CD8-positive, alpha-beta T cell (primary cell): ENCODE measurements at places on chromosomes 5 and 9.

GRCh38 chr5:108251350-108251749, 130.5 kb downstream of the FBXL17 start:
- no peak for DNase-seq

DNA sequence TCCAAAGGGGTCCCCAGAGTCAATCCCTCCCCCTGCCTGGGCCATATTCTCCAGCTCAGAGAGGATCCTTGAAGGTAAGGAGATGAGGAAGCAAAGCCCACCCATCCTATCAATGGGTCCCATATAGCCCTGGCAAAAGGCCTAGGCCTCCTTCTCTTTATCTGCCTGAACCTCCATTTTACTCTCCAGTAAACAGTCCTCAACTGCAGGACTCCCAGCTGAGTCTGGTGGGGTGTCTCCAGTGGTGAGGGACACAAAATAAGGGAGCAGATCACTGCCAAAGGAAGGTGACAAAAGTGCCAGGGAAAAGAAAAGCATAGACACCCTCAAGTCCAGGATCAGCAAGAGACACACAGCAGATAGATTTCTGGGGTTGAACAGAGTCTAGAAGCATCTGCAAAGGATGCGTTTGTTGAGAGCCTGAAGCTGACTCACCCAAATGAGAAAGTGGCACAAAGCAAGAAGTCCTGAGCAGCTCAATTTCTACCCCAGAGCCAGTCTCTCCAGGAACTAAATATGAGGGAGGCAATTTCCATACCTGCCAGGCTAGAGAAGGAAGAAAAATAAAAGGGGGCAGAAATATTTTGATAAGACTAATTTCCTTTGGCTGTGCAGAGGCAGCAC, 2.7 kb upstream of the EBF1 start:
- no peak for DNase-seq

GRCh38 chr5:122362361-122362760, 50.3 kb downstream of the SNCAIP start:
- DNase-seq = no peak

DNA sequence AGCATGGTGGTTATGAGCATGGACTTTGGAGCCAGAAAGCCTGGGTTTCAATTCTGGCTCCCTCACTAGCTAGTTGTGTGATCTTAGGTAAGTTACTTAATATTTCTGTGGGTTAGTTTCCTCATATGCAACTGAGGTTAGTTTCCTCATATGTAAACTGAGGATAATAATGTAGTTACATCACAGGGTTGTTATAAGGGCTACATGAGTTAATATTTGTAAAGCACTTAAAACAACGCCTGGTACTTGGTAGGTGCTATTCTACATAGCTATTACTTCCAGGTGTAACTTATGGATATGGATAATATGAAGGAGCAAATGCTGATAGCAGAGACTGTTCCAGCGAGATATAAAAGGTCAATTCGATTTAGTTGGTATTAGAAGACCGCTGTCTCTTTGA, 69.4 kb upstream of the POU5F2 start:
- DNase-seq = no peak

GRCh38 chr5:127840809-127841208, 137.6 kb downstream of the CCDC192 start:
- DNase-seq = no peak

DNA sequence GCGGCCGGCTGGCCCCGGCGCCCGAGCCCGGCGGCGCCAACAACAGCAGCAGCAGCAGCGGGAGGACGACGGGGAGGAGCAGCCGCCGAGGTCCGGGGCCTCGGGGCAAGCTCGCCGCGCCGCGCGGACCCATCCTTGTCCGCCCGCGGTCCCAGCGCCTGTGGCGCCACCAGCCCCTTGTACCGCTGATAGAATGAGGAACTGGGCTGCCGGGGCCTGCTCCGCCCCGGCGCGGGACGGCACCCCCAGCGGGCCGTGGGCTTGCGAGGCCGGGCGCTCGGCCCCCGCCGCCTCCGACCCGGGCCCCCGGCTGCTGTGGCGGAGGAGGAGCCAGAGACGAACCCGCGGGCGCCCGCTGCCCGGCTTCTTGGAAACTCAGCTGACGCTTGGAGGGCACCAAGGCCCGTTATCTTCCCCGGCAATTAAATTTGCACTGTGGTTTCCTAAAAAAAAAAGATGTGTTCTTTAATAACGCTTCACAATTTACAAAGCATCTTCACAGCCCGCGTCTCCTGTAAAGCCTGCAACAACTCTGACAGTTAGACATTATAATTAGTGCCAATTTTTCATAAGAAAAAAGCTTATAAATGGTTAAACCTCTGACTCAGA, at the start of gene ARSB:
Gene ARSB, minus strand, starts transcription at position 195 of the 609 bp plus-strand sequence. Its CDS starts 62 bp downstream, at position 133.
- DNase-seq = no peak

GRCh38 chr9:116549786-116550660, 137.1 kb upstream of the TRIM32 start:
- no peak for DNase-seq

GRCh38 chr9:114031037-114031630, 47.0 kb downstream of the AMBP start:
- DNase-seq = no peak

DNA sequence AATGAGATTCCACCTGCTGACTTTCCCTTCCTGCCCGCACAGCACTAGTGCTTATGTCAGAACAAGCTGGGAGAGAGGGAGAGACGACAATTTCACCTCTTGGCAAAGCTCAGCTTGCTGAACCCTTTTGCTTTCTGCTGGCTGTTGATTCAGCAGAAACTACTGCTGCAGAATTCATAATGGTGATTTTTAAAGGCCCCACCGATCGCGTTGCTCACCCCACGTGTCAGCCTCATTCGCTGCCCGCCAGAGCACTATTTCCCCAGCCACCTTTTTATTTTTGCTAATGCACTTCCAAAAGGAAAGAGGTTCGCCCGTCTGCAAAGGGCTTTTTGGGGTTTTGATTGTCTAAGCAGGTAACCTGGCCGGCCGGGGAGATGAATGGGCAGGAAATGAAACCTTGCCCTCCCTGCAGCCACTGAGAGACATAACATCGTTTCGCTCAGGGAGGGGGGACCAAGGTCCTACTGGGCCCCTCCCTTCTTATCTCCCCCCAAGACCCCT, 1.3 kb downstream of the PPP2R2B start:
- peak; percentile 14 for DNase-seq

GRCh38 chr5:148469501-148469935, 85.8 kb downstream of the FBXO38 start:
- DNase-seq = no peak

- DNase-seq = no peak
These were observed 356.1 kb downstream of the SPOCK1 start for GRCh38 chr5:137142764-137143605.

DNA sequence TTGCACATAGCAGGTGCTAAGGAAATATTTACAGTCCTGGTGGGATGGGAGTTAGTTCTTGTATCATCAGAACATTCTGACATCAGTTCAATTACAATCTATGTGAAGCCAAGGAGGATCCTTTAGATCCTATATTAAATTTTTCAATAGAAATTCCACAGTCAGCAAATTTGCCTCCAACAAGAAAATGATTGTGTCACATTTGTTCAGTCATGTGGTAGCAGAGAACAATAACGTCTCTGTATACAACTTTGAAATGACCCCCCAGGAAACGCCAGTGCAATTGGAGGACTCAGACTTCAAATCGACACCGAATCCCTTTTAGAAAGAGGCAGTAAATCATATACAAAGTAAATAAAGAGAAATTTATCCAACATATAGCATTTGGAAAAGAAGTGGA, 392.1 kb downstream of the DTWD2 start:
- no peak for DNase-seq

- DNase-seq = peak; percentile 63
These were observed 5.7 kb downstream of the TMC1 start for GRCh38 chr9:72526901-72527800.

- no peak for DNase-seq
These were observed 11.1 kb downstream of the TTC39B start for GRCh38 chr9:15295761-15296405.

- no peak for DNase-seq
These were observed 18.9 kb downstream of the IPPK start for GRCh38 chr9:92650839-92651621.

GRCh38 chr5:36723912-36724311, 117.5 kb downstream of the SLC1A3 start:
- DNase-seq = no peak

DNA sequence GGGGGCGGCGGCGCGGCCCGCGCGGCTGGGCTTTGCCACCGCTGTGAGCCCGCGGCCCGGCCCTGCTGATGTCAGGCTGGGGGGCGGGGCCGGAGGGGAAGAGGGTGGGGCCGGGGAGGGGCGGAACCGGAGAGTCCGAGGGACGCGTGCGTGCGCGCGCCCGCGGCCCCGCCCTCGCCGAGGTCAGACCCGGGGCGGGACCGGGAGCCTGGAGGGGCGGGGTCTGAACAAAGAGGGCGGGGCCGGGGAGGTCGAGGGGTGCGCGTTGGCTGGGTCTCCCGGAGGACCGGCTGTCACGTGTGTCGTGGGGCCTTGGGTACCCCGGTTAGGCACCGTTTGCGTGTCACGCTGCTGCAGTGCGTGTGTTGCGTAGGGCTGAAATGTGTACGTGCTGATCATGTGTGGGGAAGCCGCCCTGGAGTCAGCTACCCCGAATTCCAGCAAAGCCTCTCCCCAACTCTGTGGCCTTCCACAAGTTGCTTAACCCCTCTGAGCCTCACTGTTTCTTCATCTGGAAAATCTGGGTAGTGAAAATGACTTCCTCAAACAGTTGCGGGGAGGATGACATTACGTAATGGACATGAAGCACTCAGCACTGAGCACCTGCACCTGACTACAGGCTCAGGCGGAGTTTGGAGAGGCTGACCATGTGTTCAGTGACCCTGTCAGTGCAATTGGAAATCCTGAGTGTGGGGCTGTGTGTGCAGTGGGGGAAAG, at the start of gene RALGDS:
Gene RALGDS, minus strand, starts transcription at position 43 of the 717 bp plus-strand sequence. CDS start 86 bp downstream, outside the sequence.
- peak; percentile 91 for DNase-seq

DNA sequence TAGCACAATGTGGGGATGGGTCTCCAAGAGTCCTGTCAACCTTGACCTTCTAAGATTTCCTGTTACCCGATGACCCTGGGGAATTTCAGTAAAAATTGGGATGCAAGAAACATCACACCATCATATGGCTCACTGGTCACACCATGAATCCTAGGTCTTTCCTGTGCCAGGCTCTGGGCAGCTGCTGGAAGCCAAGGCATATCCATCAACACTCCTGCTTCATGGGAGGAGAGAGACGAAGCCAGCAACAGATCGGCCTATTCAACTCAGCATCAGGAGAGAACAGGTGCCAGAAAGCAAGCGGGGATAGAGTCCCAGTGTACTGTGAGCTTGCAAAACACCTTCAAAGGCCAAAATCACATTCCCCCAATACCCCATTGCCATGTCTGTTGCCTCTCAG, 6.5 kb upstream of the NEK6 start:
- no peak for DNase-seq

DNA sequence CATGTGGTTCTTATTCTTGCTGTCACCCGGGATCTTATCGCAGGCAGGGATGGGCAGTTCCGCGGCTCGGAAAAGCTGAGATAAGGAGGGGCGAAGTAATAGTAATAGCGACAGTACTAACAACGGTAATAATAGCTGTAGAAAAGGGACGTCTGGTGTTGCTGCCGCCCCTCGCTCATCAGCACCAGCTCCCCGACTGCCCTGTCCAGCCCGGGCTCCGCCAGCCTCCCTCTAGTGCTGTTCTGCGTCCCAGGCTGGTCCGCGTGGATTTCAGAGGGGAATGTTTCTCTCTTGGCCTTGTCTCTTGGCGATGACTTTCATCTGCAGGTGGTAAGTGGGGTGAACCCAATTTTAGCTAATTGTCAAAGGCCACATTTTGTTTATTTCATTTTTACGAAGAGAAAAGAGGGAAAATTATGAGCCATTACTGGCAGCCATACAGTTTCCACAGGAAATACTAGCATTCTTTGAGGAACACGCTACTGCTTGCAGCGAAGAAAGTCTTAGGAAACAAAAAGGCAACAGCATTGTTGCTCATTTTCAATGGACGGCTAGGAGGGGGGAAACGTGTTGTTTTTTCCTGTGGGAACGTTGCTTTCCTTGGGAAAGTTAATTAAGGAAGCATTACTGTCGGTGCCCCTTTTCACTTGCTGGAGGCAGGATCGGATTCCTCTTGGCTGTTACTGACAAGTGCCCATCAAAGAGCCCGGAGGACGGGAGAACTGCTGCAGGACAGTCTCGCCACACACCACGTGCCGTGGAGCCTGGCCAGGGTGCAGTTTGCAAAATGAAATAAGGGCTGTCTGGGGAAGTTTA, 762 bp downstream of the SNCAIP start:
- no peak for DNase-seq

DNA sequence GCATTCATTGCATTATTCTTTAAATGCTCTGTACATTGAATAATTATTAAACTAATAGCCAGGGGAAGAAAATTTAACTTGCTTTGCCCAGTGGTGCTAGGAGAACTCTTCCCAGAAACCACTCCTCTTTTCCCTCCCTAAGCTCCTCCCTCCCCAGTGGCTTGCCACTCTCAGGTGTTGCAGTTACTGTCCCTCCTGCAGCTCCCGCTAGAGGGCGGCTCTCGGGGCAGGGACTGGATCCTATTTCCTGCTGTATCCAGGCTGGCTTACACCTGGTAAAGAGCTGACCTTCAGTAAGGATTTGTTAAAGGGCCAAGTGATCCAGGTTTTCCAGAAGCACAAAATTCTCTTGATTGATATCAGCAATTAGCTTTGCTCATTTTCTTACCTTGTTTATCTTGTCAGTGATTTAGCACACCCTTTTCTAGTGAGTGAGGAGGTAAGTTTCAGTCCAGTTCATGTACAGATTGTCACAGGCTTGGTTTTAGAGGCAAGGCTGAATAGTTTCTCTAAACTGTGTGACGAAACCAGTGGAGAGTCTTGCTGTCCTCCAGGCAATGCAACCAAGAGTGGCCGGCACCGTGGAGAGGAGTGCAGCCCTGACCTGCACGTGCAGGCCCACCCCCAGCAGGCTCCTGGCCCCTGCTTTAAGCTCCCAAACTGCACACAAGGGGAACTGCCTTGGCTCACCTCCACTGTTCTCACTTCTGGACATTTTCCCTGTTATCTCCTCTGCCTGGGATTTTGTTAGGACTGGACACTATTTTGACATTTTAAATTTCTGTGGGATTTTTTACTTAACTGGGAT, 423.8 kb downstream of the SPOCK1 start:
- no peak for DNase-seq

GRCh38 chr5:109143031-109143430, 266.7 kb downstream of the PJA2 start:
- no peak for DNase-seq
